ENCODE measurements at places on chromosomes 4 and X.

DNA sequence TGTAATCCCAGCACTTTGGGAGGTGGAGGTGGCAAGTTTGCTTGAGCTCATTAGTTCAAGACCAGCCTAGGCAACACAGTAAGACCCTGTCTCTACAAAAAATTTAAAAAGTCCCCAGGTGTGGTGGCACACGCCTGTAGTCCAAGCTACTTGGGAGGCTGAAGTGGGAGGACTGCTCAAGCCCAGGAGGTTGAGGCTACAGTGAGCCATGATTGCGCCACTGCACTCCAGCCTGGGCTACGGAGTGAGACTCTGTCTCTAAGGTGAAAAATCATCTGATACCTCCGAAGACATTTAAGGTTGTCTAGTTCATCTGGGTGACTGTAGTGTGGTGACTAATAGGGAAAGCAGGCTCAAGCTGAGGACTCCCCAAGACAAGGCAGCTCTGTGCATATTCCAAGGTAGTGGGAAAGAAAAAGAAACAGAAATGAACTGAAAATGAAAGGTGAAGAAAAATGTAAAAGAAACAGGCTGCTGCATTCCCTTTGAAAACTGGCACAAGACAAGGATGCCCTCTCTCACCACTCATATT, 23.3 kb downstream of the FRYL start:
- DNase-seq = no peak

DNA sequence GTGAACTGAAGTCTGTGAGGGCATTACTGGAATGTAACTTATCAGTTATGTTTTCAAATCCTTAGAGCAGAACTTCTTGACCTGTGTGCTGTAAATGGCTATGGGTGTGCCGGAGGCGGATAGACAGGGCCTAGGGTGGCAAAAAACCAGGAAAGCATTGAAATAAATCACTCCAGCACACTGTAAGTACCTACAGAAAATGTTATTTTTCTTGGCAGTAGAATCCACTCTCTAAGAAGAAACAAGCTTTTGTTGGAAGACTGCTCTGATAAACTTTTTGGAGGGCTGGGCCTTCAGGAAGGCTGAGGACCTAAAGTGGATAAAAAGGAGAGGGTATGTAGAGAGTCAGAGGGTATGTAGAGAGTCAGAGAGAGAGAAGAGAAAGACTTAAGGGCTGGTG, 14.9 kb downstream of the CPE start:
- DNase-seq = no peak

DNA sequence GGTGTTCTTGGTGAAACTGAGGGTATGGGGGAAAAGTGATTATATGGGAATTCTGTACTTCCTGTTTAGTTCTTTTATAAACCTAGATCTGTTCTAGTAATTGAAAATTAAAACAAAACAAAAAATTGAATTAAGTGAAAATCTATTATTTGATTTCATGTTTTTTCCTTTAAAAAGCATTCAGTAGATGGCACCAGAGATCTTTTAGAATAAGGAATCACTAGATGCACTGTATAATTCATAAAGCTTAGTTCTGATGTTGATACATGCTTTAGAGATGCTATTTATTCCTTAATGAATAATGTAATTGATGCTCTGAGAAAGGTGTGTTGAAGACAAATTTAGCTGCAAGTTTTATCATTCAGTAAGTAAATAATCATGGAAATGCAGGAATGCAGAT, 87.3 kb downstream of the LCORL start:
- DNase-seq = no peak

DNA sequence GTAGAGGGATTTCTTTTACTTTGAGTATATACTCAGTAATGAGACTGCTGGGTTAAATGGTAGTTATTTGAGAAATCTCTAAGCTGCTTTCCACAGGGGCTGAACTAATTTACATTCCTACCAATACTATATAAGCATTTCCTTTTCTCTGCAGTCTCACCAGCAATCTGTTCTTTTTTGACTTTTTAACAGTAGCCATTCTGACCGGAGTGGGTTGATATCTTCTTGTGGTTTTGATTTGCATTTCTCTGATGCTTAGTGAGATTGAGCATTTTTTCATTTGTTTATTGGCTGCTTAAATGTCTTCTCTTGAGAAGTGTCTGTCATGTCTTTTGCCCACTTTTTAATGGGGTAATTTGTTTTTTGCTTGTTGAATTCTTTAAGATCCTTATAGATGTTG, 43.3 kb downstream of the SPCS3 start:
- DNase-seq = no peak

DNA sequence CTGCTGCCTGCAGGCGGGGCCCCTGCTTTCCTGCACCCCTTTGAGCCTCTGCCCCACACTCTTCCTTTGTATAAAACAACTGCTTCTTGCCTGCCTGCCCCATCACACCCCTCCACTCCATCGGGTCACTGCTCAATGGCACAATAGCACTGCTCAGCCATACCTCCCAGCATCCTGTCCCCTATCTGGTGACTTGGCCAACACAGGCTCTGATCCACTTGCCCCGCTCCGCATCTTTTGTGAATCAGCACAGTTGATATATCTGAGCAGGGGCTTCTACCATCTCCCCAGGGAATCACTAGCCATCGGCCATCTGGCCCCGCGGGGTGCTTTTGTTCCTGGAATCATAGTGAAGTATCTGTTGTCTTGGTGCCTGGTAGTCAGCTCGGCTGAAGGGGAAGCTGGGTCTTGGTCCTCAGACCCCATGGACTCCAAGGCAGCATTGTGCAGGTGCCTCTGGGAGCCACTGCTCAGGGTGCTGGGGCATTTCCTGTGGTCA, 45.3 kb downstream of the MAP7D3 start:
- DNase-seq = no peak

DNA sequence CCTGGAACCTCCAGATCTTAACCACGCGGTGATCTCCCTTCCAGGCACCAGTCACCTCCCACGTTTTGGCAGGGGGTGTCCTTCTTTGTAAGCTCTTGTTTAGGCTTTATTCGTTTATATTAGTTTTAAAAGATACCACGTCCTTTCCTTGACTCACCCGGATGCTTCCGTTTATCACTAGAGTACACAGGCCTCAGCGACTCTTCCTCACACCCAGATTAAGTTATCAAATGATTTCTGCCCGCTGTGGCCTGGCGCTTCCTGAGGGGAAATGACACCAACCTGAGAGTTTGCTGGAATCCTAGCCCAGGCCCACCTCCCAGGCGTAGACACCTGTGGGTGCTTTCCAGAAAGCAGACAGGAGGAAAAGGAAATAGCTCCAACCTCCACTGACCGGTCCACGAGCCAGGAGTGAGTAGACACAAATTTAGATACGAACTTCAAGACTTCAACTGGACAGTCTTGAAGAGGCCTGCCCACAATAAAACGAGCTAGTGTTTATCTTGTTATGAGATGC, 756 bp upstream of the ADAMTS3 start:
- no peak for DNase-seq

DNA sequence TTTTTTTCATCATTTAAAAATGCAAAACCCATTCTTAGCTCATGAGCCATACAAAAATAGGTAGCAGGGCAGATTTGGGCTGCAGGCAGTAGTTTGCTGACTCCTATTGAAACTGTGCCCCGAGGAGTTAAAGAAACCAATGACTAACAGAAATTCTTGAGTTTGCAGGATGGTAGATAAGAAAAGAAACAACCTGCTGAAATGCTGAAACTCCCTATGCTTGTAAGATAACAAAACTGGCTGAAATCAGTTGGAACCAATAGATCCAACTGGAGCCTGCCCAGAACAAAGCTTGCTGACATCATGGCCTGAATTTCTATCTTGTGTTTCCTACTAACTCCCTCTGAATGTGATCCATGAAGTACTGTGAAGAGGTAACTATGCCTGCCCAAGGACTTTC, 68.6 kb downstream of the ANOS1 start:
- DNase-seq = no peak

DNA sequence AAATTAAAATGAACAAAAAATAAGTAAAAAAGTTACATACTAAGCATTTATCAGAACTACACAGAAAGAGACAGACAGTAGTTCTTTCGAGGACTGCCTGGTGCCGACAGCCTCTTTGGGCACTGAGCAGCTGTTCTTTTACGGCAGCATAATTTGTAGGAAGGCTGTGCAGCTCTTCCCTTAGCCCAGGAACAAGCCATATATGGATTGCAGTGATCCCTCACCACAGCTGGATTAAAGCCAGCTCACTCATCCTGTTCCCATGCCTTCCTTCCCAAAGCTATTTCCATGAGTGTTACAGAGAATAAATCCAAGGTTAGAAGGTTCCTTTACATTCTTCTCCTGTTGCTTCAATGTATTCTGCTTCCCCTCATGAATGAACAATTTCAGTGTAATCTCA, 71.7 kb downstream of the DDX60L start:
- DNase-seq = no peak

DNA sequence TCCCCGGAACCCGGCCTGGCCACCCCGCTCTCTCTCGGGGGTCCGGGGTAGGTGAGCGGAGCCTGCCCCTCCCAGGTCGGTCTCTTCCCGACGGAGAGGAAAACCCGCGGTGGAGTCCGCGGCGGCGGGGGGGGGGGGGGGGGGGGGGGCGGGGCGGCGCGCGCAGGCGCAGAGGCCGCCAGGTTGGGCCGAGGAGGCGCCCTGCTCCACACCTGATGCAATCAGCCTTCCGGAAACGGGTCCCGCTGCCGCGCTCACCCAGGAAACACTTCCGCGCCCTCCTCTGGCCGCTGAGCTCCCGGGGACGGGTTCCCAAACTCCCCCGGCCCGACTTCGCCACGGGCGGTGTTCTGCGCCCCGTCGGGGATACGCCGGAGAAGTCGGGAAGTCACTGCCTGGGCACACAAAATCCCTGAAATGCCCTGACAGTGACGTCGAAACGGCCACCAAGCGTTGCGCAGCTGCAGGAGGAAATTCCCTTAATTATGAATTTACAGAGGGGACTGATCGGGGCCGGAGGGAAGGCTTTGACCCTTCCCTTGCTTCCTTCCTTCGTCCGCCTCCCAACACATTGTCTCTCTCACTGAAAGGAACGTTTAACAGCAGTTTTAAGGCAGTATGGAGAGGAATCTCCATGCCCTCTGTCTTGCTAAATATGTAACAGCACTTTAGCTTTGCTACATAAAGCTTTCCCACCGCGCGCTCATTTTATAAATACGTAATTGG, 2.1 kb upstream of the APBB2 start:
- DNase-seq = peak; percentile 55

DNA sequence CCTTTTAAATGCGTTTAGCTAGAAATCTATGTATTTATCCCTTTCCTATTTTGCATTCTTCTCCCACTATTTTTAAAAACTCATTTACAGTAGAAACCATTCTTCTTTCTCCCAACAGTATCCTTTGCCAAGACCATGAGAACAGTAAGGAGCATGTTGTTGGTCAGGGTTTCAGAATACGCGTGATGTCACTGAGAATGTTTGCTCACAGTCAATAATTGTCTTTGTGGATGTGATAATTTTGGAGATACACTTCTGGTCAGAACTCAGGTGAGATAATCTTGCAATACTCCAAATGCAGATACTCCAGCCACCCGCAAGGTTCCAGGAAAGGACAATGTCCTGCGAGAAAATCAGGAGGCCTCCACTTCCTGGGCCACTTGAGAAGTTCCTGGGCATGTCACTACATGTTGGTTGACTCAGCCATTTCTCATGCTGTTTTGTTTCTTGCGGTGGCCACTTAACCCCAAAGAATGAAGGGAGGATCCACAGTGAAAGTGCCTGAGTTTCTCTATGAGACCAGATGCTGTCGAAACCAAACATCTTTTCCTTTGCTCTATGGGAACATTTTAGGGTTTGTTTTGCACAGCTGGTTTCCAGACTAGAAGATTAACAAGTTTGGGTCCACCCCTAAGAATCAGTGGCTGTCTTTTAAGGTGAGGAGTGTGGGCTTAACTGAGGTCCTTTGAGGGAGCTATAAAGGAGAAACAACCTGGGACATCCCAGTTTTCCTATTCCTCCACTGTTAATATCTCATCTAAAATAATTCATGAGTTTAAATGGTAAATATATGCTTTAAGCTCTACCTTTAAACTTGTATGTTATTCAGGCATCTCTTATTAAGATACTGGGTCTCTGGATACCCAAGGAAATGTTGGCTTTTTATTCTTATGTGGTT, 116.0 kb downstream of the SOWAHB start:
- no peak for DNase-seq

DNA sequence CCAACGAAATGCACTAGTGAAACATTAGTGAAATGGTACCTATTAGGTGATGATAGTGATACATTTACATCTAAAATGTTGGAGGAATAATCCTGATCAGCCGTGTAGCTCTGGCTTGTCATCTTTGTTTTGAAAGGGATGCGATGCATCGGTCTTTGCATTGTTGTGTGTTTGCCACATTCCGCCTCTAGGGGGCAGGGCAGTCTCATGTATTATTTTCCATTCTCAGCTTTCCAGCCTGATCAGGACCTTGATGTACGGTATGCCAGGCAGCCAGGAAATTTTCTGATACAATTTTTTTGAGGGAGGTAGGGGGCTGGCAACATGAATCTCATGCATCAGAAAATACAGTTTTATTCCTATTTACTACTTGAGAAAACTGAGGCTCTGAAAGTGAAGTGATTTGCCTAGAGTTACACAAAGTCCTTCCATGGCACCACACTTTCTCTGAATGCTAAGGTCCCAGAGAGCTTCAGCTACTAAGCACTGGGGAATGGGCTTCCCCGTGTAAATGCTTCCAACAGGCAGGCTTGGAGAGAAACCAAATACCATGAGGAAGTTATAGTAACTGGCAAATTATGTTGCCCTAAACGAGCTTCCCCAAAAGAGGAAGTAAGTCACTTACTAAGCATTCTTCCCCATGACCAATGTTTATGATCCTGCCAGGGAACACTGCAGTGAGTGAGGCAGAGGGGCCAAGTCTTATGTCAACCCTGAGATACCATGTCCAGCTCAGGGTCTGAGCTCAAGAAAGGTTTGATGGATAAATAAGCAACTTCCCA, 31.8 kb upstream of the IQSEC2 start:
- peak; percentile 36 for DNase-seq

GRCh38 chr4:25029479-25030276, 1.1 kb downstream of the LGI2 start:
- DNase-seq = no peak

GRCh38 chr4:140448830-140449229, 21.4 kb upstream of the CLGN start:
- no peak for DNase-seq

- DNase-seq = no peak
These were observed 88.6 kb upstream of the MAD2L1 start for GRCh38 chr4:120155287-120155686.

Data from T-helper 2 cell (primary cell).